SK-MEL-5 (cell line): ENCODE measurements at places on chromosomes 16 and 17. TPM values are rescaled to one million over a fixed set of nuclear protein-coding genes. Genes with fewer than 3 reads are reported as not detected.

Gene VPS35
- total RNA-seq = 148 and 162 TPM in 2 replicates

DNA sequence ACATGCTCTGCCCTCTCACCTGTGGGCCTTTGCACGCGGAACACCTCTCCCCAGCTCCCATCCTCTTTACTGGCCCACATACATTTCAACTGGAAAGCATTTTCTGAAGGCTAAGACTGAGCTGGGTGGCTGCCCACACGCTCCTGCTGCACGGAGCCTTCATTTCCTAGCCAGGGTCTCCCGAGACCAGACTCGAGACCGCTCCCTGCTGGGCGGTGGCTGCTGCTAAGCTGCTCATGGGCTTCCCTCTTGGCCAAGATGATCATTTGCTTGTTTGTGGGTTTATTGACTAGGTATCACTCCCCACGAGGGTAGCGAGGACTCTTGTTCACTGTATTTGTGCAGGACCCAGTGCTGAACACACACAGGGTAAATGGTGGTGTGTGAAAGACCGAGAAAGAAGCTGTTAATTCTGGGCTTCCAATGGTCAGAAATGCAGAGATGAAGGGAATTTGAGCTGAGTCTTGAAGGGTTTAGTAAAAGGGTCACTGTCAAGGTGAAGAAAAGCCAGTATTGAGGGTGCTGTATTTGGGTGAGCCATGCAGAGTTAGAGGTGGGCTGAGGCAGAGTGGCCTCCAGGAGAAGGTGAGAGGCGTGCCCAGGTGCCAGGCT, 907 bp downstream of the TRAPPC2L start:
- peak; percentile 78 for DNase-seq

DNA sequence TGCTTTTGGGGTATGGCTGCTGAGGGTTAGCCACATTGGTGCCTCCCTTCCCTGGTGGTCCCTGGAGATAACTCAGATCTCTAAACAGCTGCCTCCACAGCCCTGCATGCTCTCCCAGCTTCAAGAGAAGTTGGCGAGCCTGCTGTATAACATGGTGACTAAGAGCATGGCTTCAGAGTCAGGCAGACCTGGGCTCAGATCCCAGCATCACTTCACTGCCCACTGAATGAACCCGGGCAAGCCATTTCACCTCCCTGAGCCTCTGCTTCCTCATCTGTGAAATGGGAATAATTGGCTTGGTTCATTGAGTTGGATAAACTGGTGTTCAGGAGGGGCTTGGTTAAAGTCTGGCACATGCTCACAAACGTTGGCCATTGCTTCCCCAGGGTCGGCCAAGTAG, 16.6 kb downstream of the KIF1C start:
- no peak for DNase-seq

Gene NOG
- not detected in 2 replicates for total RNA-seq

- DNase-seq = no peak
Observed at GRCh38 chr16:27670071-27670810, 120.3 kb downstream of the KATNIP start.

- DNase-seq = no peak
Observed at GRCh38 chr17:27824745-27825144, 24.4 kb upstream of the NOS2 start.

DNA sequence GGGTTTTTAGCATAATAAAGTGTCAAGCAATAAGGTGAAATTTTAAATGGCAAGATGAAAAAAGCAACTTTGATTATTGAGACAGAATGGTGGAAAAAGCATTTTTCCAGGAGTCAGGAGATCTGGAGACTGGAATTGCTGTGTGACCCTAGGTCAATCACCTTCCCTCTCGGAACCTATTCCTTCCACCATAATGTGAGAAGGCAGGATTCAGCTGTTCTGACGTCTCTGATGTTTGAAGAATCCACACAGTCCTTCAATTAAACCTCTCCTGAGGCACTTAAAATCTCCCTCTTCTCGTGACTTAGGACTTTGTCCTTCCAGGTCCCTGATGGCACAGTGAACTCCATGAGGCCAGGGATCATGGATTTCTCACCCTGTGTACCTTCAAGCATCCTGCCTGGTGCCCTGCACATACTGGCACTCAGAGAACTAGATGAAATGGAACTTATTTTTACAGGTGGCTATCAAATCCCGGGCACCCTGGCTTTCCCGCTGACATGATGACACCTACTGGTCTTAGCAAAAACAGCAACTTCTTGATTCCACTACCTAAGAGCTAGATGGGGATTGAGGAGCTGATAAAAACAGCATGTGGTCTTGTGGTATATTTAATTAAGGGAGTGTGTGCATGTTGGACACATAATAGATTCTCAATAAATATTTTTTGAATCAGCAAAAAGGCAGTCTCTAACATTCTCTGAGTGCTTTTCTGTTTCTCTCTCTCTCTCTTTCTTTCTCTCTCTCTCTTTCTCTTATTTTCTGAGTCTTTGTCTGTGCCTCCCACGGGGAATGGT, 2.3 kb upstream of the CCDC182 start:
- peak; percentile 79 for DNase-seq

DNA sequence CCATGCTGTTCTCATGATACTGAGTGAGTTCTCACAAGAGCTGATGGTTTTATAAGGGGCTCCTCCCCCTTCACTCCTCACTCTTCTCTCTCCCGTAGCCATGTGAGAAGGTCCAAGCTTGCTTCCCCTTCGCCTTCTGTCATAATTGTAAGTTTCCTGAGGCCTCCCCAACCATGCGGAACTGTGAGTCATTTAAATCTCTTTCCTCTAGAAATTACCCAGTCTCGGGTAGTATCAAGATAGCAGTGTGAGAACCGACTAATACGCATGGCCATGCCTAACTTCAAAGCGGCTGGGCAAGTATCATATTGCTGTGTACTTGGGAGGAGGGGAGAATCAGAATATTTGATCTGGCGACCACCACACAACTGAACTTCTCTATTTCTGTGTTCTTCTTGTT, 88.3 kb downstream of the PRKCB start:
- DNase-seq = no peak

DNA sequence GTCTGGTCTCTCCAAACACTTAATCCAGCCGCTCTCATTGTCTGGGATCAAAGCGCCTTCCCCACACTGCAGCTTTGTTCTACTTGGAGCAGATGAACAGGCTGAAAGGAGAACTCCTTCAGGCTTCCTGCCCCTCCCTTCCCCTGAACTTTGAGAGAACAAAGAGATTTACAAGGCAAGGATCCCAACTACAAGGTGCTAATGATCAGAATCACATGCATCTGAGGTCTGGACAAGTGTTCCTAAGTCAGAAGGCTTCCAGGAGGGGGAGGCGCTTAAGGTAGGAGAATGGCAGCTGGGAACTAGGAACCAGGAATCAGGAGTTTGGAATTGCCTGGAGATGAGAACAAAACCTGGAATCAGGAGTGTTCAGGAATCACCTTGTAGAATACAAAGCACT, 606.3 kb upstream of the CDH11 start:
- DNase-seq = peak; percentile 4

DNA sequence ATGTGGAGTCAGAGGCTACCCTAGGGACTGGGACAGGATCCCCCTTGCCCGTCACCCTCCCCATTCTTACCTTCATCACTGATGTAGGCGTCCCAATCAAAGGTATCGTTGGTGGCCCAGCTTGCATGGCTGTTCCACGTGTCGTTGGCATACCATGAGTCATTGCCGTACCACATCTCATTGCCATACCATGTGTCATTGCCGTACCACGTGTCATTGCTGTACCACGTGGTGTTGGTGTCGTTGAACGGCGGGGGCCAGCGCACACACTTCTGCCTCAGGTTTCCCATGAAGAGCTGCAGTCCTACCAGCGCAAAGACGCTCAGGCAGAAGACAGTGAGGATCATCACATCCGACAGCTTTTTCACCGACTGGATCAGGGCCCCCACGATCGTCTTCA, 4.8 kb downstream of the SCN4A start:
- no peak for DNase-seq

- no peak for DNase-seq
Observed at GRCh38 chr16:2288726-2289125, 20.8 kb upstream of the RNPS1 start.

GRCh38 chr16:81881228-81881627, 102.1 kb downstream of the PLCG2 start:
- no peak for DNase-seq
